HTR-8/SVneo (cell line): ENCODE measurements at places on chromosomes 7 and 10.

- no peak for DNase-seq
Measured at GRCh38 chr10:88546497-88546896, 36.6 kb downstream of the RNLS start.

DNA sequence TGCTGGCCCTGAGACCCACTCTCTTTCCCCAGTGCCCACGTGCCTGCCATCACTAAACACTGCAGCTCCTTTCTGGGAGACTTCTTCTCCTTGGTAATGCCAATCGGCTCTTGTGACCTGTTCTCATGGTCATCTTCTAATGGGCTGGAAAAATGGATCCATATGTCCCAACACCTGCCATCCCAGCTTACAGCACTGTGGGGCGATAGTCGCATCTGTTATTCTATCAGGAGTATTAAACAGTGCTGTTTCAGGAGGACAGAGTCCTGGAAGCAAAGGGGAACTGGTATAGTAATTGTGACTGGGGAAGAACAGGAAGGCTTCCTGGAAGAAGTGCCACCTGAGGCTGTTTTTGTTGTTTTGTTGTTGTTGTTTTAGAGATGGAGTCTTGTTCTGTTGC lies 411.2 kb downstream of the GLRX3 start:
- no peak for DNase-seq

GRCh38 chr10:90420637-90421318 lies 437.1 kb downstream of the HTR7 start:
- no peak for DNase-seq

GRCh38 chr10:107914450-107915214 lies 750.1 kb upstream of the SORCS1 start:
- DNase-seq: no peak

GRCh38 chr10:73083221-73083620 lies 13.4 kb downstream of the P4HA1 start:
- DNase-seq: no peak

DNA sequence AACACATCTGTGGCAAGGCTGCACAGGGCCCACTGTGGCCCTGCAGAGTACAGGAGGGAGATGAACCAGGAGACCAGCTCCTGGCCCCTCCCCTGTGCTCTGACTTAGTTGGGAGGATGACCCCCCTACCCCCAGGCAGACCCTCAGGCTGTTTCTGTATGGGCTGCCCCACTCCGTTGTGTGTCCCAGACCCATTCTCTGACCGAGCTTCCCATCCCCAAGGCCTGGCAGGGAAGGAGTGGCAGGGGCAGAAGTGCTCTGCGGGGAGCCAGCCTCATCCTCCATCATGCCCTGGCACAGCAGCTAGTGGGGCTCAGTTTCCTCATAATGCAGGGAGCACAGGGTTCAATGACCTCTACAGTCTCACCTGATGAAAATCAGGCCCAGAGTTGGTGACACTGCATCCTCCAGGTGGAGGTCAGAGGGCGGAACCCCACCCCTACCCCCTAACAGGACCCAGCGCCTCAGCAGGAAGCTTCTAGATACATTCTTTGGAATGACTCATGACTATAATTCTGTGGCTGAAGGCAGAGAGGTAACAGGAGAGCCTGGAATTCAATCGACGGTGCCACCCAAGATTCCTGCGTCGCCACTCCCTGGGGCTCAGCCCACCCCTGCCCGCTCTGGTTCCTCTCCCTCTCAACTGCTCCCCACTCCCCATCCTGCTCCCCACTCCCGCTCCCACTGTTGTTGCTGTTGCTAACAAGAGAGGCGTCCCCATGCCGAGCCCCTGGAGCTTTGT lies 18.2 kb downstream of the PODXL start:
- peak; percentile 80 for DNase-seq

GRCh38 chr7:117219485-117219884 lies 103.4 kb downstream of the WNT2 start:
- DNase-seq: no peak

DNA sequence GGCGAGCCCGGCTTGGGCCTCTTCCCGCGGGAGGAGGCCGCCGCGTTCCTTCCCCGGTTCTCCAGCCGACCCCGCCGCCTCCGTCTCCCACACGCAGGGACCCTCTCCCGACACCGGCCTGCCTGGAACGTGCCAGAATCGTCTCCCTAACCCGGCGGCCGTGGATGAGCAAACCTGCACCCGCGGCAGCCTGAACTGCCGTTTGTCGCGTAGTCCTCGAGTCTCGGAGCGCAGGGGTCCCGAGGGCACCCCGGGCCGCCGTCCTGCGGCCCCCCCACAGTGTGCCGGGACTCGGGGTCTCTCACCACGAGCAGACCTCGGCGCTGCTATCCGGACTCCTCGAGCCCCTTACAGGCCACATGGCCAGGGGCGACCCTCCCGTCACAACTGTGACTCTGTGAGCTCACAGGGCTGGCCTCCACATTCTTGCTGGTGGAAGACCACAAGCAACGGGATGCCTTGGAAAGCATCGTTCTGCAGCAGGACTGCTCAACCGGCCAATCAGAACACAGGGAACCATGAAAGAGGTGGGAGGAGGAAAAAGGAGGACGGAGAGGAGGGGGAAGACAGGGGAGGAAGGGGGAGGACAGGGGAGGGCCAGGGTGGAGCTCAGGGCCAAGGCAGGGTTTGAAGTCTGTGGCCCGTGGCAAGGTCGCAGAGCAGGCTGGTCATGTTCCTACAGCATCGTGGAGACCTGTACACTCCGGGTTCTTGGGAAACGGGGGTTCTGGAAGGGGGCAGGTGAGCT lies 276.9 kb downstream of the DNAJB6 start:
- DNase-seq: no peak

- no peak for DNase-seq
Measured at GRCh38 chr7:155276800-155277375, 20.8 kb upstream of the INSIG1 start.

- no peak for DNase-seq
Measured at GRCh38 chr10:66777665-66778064, 148.2 kb upstream of the LRRTM3 start.

- DNase-seq: no peak
Measured at GRCh38 chr10:59553162-59553900, 156.3 kb downstream of the SLC16A9 start.

- DNase-seq: no peak
Measured at GRCh38 chr10:15112657-15113056, 15.5 kb downstream of the RPP38 start.

GRCh38 chr10:129883626-129884397 lies 80.3 kb downstream of the EBF3 start:
- no peak for DNase-seq

DNA sequence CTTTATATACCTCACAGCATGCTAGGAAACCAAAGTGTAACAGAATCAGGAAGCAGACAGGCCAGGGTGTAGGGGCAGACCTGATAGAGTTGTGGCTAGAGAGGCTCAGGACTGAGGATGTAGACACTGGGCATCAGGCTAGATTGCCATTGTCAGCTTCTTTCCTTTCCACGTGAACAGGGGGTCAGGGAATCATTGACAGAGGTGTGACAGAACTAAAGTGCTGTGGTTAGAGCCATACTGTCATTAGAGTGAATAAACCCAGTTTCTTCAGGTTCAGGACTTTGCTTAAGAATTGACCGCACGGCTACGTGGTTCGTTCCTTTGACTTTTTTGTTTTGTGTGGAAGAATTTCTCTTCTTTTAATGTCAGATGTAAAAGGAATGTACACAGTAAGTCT lies 90.7 kb downstream of the CALD1 start:
- DNase-seq: no peak

GRCh38 chr10:97100657-97101056 lies 85.1 kb downstream of the SLIT1 start:
- no peak for DNase-seq

GRCh38 chr7:36084485-36085091 lies 68.5 kb upstream of the EEPD1 start:
- peak; percentile 41 for DNase-seq

- no peak for DNase-seq
Measured at GRCh38 chr10:31669357-31669756, 259.3 kb downstream of the ARHGAP12 start.

GRCh38 chr7:80095545-80095944 lies 39.1 kb upstream of the GNAI1 start:
- DNase-seq: no peak

GRCh38 chr7:147635288-147635687 lies 955.3 kb upstream of the C7orf33 start:
- DNase-seq: no peak

- no peak for DNase-seq
Measured at GRCh38 chr10:21181451-21181850, 284.3 kb upstream of the NEBL start.

DNA sequence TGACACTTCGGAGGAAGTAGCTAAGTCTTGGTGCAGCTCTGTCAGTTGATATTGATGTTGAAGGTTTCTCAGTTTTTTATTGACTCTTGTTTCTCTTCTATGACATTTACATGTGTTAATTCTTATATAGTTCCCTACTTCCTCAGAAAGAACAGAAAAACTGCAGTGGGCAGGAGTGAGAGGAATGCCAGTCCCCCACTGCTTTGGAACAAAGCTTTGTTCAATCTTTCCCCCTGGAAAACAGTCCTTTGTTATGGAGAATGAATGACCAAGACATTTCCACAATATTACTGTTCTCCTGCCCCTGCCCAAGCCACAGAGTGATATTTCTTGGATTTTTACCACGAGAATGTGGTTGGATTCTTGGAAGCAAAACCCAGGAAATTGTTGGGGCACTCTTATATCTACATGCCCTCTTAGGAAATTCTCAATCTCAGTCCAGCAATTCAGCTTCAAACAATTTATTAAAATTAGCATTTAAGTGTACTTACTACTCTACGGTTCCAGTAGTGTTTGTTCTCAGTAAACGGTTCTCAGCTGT lies 258.0 kb upstream of the KCND2 start:
- no peak for DNase-seq

- no peak for DNase-seq
Measured at GRCh38 chr7:151389096-151389767, 20.6 kb downstream of the WDR86 start.

DNA sequence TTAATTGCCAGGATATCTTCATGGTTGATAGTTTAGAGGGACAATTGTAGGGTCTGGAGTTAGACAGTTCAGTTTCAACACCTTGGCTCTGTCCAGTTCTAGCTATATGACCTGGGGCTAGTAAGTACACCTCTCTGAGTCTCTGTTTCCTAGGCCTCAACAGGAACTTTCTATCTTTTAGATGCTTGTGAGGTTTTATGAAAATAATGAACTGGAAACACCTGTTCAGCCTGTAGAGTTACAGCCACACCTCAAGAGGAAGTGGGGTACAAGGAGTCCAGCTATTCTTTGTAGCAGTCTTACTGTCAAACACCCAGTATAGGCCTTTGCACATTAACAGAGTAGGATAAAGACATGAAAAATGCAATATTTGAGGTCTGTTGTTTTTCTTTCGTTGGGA lies 73.4 kb downstream of the CHRM2 start:
- no peak for DNase-seq

DNA sequence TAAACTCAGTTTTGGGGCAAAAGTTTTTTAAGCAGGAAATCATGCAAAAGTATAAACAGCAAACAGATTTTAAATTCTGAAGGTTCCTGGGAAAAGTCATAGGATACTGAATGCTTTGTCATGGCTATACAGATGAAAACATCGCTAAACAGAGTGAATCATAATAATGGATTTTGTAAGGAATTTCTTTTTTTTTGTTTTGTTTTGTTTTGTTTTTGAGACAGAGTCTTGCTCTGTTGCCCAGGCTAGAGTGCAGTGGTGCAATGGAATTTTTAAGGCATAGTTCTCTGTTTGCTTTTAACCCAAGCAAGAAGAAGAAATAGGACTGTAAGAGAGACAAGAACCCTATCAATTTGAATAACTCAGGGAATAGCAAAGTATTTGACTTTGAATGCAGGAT lies 285.3 kb downstream of the NRG3 start:
- DNase-seq: no peak

DNA sequence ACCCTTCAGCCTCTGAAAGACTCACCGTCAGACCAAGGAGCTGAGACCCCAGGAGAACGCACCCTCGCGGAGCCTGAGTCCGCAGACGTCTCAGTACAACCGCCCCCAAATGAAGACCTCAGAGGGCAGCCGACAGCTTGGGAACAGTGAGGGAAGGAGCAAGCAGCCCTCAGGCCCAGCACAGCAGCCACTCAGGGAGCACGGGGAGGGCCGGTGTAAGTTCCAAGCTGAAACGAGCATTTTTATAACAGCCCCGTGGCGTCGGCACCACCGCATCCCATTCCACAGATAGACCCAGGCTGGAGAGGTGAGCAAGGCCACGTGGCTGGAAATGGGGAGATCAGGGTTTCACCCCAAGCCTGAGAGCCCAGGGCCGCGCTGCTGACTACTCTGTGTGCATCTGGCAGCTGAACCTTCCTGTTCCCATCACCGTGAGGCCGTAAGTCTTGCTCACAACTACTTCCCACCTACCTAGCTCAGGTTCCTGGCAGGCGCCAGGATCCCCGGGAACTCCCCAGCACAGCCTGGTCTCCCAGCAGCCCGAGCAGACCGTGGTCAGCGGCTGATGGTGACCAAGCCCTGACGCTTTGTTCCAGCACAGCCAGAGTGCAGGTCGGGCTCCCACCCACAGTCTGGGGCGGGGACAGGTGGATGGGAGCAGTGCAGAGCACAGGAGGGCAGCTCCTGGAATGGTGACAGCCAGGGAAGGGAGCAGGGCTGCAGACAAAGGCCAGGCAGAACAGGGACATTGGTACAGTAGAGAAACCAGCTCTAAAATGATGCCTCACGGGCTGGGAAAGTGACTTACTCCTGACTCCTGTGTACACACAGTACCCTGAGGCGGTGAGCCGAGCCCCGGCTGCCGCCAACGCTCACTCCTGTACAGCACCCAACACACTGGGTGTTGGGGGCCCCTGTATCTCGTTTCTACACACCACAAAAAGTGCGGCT lies 6.1 kb upstream of the NOM1 start:
- no peak for DNase-seq

GRCh38 chr7:41431671-41432070 lies 271.2 kb downstream of the INHBA start:
- no peak for DNase-seq

GRCh38 chr7:7077945-7078344 lies 104.4 kb upstream of the C1GALT1 start:
- no peak for DNase-seq

DNA sequence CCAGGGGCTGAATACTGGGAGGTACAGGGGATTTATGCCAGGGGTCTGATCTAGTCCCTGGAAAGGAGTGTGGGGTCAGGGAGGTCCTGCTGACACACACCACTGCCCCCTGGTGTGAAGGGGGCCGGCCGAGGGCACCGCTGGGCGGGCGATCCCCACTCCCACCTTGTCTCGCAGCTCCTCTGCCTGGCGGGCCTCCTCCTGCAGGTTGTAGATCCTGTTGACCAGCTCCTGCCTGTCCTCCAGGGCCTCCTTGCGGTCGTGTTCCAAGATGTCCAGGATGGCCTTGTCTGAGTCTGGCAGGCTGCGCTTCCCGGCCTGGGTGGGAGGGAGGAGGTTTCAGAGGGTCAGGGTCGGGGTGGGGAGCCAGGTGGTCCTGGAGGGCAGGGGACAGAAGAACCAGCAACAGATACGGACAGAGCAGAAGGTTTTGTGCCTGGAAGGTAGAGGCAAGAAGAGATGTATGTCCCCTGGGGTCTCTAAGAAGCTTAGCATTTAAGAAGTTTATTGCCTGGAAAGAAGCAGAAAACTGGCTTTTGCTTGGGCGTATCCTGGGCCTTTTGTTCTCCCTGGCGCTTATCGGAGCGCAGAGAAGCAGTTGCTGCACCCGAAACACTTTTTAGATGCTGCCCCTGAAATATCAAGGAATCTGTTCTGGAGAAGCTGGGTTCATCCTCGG lies 94.5 kb upstream of the GNA12 start:
- no peak for DNase-seq

GRCh38 chr7:22229148-22229547 lies 127.8 kb downstream of the RAPGEF5 start:
- DNase-seq: no peak
